ENCODE measurements at places on chromosomes 7 and 10. TPM values are rescaled to one million over a fixed set of nuclear protein-coding genes. Genes with fewer than 3 reads are reported as not detected.
A peak's percentile ranks its signal among the peaks of the same experiment; 100 is the strongest.

DNA sequence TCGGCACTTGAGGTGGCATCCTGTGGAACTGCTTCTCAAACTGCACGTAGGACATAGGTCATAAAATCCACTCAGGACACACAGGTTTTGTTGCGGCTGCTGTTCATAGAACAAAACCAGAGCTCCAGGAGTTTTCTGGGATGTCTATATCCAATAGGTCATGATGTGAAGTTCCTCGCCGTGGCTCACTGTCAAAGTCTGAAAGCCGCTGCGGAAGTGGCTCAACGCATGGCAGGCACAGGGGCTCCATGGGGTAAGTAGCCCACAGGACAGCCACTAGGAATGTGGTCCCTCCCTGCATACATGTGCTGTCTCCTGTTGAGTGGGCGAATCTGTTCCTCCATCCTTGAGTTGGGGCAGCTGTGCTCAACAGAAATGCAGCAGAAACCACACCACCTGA is 72.2 kb downstream of the PRKAG2 start:
- H3K36me3 ChIP-seq, result no peaks in the 10 kb centered on the region
- H3K4me1 ChIP-seq, result peaks cover 5% of the 10 kb centered on the region
- no peak overlapping the region for H3K27ac ChIP-seq
- H3K4me3 ChIP-seq, result no peak overlapping the region
- H3K27me3 ChIP-seq, result no peaks in the 10 kb centered on the region

- DNase-seq, result no peak
- H3K27ac ChIP-seq, result peak overlapping the region; percentile 10
- peaks cover 71% of the 10 kb centered on the region for H3K4me1 ChIP-seq
Measured at GRCh38 chr10:35460852-35461460, 124.6 kb downstream of the CCNY start.

- H3K4me1 ChIP-seq, result peaks cover 16% of the 10 kb centered on the region
- peaks cover 38% of the 10 kb centered on the region for H3K27me3 ChIP-seq
- DNase-seq, result peak; percentile 51
- no peak overlapping the region for H3K27ac ChIP-seq
- no peaks in the 10 kb centered on the region for H3K36me3 ChIP-seq
Measured at GRCh38 chr7:43071604-43072003, 40.8 kb upstream of the HECW1 start.

DNA sequence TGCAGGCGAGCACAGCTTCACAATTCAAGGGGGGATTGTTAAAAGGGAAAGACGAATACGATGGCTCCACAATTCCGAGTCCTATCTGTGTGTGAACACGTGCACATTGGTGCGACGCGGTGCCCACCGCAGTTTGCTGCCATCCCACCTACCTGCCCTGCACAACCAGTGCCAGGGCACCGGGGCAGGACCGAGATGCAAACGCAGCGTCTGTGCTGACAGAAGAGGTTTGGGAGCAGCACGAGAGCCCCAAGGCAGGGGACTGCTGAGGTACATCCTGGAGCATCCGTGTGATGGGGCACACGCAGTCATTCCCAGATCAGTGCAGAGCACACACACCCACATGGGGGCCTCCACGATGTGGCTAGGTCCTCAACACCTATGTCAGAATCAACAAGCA is 221.3 kb downstream of the DNAJB6 start:
- no peaks in the 10 kb centered on the region for H3K4me1 ChIP-seq
- DNase-seq, result no peak
- H3K4me3 ChIP-seq, result no peak overlapping the region

DNA sequence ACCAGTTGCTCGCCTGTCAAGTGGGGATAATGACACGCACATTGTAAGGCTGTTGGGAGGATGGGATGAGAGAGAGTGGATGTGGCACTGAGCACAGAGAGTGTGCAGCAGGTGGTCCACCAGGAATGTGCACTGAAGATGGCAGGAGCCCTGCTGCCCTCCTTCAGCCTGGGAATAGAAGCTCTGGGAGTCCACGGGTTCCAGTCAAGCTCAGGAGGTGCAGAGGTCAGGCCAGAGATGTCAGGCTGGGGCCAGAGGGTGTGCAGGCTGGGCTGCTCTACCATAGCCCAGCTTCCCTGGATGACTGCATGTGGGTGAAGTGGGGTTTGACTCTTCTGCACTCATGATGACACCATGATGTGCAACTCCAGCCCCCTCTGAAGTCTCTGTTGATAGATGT is 58.7 kb downstream of the C10orf120 start:
- no peak overlapping the region for H3K4me3 ChIP-seq
- H3K27me3 ChIP-seq, result no peaks in the 10 kb centered on the region
- H3K4me1 ChIP-seq, result no peaks in the 10 kb centered on the region

DNA sequence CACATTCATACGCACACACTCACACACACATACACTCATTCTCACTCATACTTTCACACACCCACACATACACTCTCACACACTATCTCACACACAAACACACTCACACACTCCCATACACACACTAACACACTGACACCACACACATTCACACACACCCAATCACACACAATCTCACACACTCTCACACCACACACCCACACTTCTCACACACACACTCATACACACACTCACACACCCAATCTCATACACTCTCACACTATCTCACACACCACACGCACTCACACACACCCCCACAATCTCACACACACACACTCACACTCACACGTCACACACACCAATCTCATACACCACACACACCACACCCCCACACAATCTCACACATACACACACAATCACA is 71.0 kb downstream of the GLRX3 start:
- H3K36me3 ChIP-seq, result no peaks in the 10 kb centered on the region
- H3K4me3 ChIP-seq, result no peak overlapping the region
- no peak overlapping the region for H3K27ac ChIP-seq
- no peaks in the 10 kb centered on the region for H3K27me3 ChIP-seq
- no peak for DNase-seq

DNA sequence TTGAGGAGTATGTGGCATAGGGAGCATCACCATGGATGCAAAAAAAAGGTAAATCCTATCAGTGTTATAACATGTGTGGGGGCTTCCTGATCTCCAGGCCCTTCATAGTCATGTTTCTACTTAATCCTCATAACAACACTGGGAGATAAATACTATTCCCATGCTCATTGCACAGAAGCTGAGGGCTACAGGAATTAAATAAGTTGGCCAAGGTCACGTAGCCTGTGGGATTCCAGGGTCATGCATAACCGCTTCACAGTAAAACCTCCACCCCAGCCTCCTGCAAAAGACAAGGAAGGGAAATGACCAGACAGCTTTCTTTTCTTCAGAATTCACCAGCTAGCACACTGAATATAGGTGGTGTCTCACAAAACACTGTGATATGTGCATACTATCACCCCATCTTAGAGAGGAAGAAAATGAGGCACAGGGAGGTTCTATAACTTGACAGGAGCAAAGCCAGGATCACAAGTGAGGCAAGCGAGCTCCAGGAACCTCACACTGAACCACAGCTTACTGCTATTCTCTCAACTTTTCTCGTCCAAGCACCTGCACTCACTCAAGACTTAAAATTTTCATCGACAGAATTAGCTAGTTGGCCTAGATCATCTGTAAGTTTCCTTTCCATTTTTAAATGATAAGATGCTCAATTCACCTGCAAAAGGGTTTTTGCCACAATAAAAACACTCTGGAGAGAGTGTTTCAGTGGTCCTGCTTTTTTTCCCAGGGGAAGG is 13.4 kb downstream of the JAZF1 start:
- no peaks in the 10 kb centered on the region for H3K36me3 ChIP-seq
- no peaks in the 10 kb centered on the region for H3K27me3 ChIP-seq
- no peak for DNase-seq

- H3K4me3 ChIP-seq, result no peak overlapping the region
- H3K36me3 ChIP-seq, result peaks cover 1% of the 10 kb centered on the region
Measured at GRCh38 chr10:17782921-17783665, 26.1 kb upstream of the MRC1 start.

DNA sequence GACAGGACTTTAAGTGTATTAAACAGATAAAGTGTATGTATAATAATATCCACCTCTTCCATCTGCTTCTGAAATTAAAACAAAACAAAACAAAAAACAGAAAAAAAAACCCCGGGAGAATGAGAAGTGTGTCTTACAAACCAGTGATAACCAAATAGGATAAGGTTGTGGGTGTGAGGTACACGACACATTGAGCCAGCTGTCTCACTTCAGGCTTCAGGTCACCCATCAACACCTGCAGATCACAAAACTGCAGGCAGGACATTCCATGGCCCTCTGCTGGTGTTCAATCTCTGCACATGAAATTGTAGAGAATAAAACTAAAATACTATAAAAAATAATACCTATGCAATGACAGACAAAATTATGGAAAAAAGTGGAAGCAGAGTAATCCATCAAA is 339.9 kb downstream of the SFMBT2 start:
- H3K36me3 ChIP-seq, result no peaks in the 10 kb centered on the region
- H3K4me1 ChIP-seq, result no peaks in the 10 kb centered on the region
- peaks cover 8% of the 10 kb centered on the region for H3K27me3 ChIP-seq
- no peak overlapping the region for H3K27ac ChIP-seq
- H3K4me3 ChIP-seq, result no peak overlapping the region

DNA sequence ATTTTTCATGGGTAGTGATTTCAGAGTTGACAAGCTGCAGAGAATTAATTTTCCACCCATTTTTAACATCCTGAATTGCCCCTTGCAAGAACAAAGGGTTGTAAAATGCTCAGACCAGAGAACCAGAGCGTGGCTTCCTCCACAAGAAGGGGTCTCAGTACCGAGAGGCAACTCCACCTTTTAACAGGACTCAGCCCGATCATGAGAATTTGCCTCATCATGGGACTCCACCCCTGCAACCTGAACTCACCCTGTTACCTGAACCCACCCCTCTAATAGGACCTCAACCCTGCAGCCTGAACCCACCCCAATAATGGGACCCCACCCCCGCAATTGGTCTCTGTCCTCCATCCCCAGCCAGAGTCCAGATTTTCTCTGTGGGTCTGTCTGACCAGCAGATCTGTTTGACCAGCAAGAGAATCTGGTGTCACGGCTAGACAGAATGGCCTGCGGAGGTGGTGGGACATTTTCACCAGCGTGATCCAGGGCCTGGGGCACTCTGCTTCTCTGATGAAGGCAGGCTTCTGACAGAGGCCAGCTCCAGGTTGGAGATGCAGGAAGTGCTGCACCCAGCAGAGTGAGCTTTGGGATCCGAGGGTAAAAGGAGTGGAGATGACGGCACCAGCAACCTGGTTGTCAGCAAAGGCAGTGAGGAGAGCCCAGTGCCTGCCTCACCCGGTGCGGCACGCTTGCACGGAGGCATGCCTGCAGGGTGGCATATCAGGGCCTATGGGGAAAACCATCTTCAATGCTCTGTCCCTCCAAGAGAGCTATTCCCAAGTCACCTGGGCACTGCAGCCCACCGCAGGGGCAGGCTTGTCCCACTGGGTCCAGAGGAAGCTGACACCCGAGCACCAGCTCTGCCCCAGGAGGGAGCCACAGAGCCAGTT is 136.6 kb downstream of the TCERG1L start:
- H3K4me3 ChIP-seq, result no peak overlapping the region
- H3K4me1 ChIP-seq, result no peaks in the 10 kb centered on the region
- H3K27ac ChIP-seq, result no peak overlapping the region
- no peak for DNase-seq
- H3K36me3 ChIP-seq, result no peaks in the 10 kb centered on the region

DNA sequence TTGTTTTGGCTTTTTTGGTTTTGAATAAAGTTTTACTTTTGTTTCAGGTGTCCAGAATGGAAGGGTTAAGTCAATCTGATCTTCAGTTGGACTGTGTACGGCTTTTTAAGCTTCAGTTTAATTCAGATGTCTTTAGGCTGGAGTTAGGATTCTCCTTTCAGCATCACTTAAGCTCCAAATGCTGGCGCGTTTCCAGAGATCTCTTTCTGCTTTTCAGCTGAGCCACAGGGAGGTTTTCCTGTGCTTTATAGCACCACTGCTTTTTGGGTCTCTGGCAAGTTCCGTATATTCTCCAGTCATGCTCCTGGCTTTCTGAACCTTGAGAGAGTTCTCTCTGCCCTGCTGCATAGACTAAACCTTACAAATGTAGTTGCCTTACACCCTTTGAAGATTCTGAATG is 60.0 kb downstream of the VTI1A start:
- DNase-seq, result no peak
- H3K36me3 ChIP-seq, result peaks cover 4% of the 10 kb centered on the region
- no peak overlapping the region for H3K4me3 ChIP-seq

GRCh38 chr10:118965096-118965495 is 64.4 kb upstream of the NANOS1 start:
- H3K27me3 ChIP-seq, result peaks cover 21% of the 10 kb centered on the region
- no peaks in the 10 kb centered on the region for H3K4me1 ChIP-seq
- no peak for DNase-seq

DNA sequence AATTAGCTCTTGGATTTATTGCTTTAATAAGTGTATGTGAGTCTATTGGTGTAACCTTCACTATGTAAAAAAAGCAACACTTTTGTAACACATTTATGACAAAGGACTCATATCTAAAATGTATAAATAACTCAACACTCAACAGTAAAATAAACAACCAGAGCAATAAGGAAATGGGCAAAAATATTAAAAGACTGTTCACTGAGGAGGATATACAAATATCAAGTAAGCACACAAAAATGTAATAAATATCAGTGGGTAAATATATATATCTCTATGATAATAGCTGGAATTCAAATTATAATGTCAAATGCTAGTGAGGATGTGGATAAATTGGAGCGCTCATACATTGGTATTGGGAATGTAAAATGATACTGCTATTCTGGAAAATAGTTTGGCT is 53.0 kb downstream of the HDAC9 start:
- H3K27me3 ChIP-seq, result peaks cover 9% of the 10 kb centered on the region
- DNase-seq, result no peak
- no peaks in the 10 kb centered on the region for H3K4me1 ChIP-seq
- no peak overlapping the region for H3K4me3 ChIP-seq

DNA sequence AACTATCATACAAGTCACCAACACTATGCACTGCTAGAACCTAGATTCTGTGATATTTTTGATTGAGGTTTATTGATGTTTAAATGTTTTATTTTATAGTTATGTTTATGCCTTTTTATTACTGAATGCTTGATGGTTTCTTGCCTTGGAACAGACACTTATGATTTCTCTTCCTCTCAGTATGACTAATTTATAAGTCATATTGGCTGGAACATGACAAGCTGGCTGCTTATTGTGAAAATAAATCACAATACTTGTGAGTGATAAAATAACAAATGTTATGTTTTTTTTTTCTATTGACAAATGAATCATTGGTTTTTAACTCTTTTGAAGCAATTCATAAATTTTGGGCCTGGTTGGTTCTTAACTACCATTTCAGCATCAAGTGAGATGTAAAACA is 142.0 kb upstream of the MALRD1 start:
- H3K36me3 ChIP-seq, result no peaks in the 10 kb centered on the region
- DNase-seq, result no peak
- no peak overlapping the region for H3K4me3 ChIP-seq

DNA sequence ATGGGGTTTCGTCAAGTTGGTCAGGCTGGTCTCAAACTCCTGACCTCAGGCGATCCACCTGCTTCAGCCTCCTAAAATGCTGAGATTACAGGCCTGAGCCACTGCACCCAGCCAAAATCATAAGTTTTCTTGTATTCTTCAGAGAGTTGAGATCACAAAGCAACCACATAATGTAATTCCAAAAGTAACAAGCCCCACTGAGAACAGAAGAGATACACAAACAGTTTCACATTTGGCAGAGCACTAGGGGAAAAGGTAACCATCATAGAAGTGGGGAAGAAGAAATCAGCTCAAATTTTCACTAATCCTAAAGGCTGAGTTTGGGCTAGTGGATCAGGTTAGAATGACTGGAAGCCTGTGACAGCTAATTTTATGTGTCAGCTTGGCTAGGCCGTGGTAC is 5.4 kb upstream of the CEP41 start:
- H3K36me3 ChIP-seq, result peaks cover 6% of the 10 kb centered on the region
- H3K27ac ChIP-seq, result peak overlapping the region; percentile 6
- DNase-seq, result no peak
- H3K4me1 ChIP-seq, result peaks cover 65% of the 10 kb centered on the region
- H3K4me3 ChIP-seq, result peak overlapping the region; percentile 38
- H3K27me3 ChIP-seq, result no peaks in the 10 kb centered on the region

Gene TRPV5
- not detected for total RNA-seq

Gene SUGCT
- total RNA-seq, result 1.5 TPM

Gene FAM13C
- total RNA-seq, result not detected
